ENCODE measurements at places on chromosomes 13 and 19.

DNA sequence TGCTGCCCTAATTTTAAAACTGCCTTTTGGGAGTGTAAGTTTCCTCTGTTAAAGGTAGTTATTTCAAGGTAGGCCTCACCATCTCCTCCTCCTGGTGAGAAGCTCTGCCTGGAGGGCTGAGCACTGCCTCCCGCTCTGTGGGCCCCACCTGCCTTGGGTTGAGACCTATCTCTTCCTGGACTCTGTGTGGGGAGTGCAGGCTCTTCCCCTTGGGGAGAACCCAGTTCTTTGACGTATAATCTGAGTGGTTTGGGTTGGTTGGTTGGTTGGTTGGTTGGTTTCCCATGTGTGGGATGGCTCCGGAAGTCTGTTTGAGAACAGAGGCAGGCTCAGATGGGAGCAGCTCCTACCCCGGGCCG is 39.1 kb downstream of the ACTN4 start:
- DNase-seq, result no peak

- no peak for DNase-seq
These were observed 66.0 kb downstream of the COL4A1 start for GRCh38 chr13:110240943-110241342.

DNA sequence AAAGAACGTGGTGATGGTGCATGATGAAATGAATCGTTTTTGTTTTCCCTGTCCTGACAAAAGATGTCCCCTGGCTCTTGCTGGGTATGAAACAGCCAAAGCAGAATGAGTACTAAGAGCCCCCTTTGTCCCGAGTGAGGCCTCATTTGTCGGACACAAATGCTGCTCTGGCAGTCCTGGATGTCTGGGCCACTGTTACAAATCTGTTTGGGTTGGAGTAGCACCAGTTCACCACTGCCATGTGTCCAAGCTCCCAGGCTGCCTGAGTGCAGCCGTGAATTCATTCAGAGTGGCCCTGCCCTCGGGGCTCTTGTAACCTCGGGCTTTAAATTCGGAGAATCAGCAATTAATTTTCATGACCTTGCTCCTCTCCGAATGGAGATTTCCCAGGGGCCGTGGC is 182.4 kb downstream of the NUFIP1 start:
- no peak for DNase-seq

GRCh38 chr19:41691268-41691970 is 3.3 kb upstream of the CEACAM7 start:
- no peak for DNase-seq

GRCh38 chr19:32537580-32537979 is 43.4 kb upstream of the PDCD5 start:
- no peak for DNase-seq

DNA sequence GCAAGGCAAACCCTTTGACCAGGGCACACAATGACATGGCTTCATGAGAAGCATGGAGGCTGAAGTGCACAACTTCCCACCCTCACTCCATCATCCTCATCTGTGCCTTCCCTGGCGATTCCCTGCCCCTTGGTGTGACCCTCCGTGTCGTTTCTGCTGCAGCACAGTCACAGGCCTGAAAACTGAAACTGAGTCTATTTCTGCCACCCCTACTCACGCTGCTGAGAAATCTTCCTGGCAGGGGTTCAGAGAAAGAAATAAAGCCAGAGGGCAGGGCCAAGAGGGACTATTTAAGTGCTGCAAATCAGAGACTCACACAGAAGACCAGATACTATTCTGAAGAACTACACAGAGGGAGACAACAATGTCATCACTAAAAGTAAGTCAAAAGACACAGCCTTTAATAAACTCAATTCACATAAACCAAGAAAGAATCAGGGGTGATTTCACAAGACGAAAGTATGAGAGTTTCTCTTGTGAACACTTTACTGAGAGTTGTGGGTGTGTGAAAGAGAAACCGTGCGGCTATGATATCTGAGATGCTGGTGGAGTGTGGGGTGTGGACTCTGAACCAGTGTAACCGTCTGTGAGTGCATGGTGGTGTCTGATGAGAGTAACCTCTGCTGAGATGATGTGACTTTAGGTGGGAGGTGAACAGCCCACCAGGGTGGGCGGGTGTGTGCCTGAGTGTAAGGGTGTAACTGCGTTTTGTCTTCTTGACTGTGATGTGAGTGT is 23.5 kb downstream of the LGALS16 start:
- no peak for DNase-seq

GRCh38 chr13:36536546-36536945 is 104.3 kb downstream of the CCNA1 start:
- no peak for DNase-seq

- DNase-seq, result no peak
These were observed 43.5 kb downstream of the LRCH1 start for GRCh38 chr13:46596466-46596865.

DNA sequence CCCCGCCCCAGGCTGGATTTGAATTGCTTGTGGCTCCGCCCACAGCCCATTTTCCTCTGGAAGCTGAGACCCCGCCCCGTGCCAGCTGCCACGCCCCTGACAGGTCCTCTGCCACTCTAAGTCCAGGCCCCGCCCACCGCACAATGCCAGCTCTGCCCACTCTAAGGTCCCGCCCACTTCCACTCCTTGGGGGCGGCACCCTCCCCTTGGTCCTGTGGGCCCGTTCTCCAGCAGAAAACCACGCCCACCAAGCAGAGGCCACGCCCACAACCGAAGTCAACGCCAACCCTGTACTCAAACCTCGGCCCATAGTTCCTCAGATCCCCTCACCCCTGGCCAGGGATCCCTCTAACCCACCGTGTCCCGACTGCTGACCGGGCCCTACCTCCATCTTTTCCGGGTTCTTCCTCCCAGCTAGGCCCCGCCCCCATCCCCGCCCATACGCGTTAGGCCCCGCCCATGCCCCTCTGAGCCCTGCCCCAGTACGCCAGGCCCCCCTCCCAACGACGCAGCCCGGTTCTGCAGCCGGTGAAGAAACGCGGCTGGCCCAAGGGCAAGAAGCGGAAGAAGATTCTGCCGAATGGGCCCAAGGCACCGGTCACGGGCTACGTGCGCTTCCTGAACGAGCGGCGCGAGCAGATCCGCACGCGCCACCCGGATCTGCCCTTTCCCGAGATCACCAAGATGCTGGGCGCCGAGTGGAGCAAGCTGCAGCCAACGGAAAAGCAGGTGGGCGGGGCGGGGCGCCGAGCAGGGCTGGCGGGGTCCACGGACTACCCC is 1.3 kb downstream of the HMG20B start:
- DNase-seq, result peak; percentile 54

DNA sequence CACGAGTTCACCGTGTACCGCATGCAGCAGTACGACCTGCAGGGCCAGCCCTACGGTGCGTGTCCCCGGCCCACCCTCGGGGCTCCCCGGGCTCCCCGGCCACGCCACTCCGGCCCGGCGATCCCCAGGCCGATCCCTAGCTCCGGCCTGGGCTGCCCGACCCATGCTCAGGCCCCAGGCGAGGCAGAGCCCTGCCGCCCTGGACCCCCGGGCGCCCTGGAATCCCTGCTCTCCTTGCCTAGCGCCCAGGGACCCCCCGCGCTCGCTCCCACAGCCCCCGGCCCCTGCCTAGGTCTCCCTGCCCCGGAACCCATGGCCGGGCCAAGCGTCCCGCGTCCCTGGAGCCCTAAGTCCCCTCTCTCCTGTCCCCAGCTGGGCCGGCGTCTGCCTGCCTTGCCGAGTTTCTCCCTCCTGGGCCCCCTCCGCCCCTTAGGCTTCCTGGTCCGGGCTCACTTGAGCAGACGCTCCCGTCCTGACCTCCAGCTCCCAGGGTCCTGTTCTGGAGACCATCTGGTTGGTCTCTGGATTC is 494 bp downstream of the NCLN start:
- DNase-seq, result no peak

GRCh38 chr19:48400018-48400742 is 6.7 kb downstream of the GRIN2D start:
- DNase-seq, result no peak

DNA sequence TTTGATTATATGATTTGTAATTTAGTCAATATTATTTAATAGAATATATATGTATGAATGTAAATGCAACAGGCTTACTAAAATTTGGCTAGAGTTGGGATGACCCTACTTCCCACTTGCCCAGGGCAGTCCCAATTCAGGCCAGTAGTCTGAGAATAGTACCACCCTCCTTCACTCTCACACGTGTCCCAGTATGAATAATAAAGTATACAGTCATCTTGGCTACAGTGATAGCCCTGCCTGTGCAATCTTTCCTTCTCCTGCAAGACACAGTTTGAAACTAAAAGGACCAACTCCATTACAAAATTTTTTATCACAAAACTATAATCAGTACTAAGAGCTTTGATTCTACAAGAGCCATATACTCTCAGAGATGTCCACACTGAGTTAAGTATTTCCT is 76.2 kb downstream of the SACS start:
- no peak for DNase-seq

DNA sequence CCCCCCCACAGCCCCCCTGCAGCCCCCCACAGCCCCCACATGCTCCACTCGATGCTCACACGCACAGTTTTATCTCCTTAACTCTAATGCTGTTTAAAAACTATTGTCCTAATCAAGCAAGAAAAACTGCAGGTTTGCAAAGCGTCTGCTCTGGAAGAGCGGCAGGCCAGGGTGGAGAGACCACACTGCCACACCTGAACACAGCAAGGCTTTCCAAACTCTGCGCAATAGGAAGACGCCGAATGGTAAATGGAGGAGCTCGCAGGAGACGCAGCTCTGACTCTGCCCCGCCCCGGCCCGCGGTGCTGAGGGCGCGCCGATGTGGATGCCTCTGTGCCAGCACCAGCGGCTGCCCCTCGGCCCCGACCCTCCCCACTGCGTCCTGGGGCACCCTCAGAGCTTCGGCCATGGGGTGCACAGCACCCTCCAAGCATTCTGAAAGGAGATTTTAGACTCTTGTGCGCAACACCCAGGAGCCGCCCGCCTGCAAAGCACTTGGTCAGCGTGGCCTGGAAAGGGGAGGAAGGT is 32.4 kb downstream of the RASA3 start:
- DNase-seq, result no peak

- DNase-seq, result no peak
These were observed 39.1 kb downstream of the PEPD start for GRCh38 chr19:33482476-33482875.

DNA sequence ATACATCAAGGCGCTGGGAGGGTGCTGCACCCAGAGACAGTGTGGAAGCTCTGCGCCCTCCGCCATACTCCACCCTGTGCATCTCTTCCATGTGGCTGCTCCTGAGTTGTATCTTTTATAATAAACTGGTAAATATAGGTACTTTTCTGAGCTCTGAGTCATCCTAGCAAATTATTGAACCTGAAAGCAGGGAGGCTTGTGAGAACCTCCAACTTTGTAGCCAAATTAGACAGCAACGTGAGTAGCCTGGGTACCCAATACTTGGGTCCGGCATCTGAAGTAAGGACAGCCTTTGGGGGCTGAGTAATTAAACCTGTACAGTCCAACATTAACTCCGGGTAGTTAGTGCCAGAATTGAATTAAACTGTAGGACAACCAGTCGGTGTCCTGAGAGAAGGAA is 57.4 kb downstream of the RUBCNL start:
- no peak for DNase-seq

GRCh38 chr19:48085904-48086864 is 24.4 kb downstream of the PLA2G4C start:
- no peak for DNase-seq

DNA sequence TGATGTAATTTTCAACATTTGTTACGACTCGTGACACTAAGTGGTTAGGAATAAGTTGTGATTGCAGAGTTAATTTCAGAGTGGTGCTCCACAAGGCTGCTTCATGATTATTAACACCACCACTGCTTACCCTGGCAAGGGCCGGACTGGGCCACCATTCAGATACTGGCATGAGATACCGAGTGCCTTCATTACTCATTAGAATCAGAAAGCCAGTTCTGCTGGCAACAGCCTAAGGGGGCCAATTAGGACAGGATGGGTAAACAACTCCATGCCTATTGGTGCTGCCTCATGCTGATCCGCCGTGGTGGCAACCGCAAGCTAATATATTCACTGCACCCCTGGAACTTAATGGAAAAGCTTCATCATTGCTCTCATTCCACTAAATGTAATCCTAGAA is 575.1 kb downstream of the EFNB2 start:
- DNase-seq, result no peak

GRCh38 chr13:98820300-98820699 is 67.8 kb upstream of the SLC15A1 start:
- DNase-seq, result no peak

DNA sequence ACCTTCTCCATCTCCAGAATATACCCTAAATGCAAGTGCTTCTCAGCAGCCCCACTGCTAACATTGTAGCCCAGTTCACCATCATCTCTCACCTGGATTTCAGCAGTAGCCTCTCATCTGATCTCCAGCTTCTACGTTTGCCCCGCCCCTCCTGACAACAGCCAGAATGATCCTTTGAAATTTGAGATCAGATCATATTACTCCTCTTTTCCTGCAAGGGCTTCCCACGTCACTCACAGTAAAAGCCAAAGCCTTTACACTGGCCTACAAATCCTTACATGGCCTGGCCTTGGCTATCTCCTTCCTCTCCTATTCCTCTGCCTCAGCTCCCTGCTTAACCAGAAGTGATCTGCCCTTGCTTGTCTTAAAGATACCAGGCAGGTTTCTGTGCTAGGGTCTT is 94.3 kb upstream of the NBEA start:
- no peak for DNase-seq

- no peak for DNase-seq
These were observed 870 bp upstream of the UNC13A start for GRCh38 chr19:17688853-17689595.

- no peak for DNase-seq
These were observed 235.9 kb downstream of the PCDH20 start for GRCh38 chr13:61179741-61180140.

DNA sequence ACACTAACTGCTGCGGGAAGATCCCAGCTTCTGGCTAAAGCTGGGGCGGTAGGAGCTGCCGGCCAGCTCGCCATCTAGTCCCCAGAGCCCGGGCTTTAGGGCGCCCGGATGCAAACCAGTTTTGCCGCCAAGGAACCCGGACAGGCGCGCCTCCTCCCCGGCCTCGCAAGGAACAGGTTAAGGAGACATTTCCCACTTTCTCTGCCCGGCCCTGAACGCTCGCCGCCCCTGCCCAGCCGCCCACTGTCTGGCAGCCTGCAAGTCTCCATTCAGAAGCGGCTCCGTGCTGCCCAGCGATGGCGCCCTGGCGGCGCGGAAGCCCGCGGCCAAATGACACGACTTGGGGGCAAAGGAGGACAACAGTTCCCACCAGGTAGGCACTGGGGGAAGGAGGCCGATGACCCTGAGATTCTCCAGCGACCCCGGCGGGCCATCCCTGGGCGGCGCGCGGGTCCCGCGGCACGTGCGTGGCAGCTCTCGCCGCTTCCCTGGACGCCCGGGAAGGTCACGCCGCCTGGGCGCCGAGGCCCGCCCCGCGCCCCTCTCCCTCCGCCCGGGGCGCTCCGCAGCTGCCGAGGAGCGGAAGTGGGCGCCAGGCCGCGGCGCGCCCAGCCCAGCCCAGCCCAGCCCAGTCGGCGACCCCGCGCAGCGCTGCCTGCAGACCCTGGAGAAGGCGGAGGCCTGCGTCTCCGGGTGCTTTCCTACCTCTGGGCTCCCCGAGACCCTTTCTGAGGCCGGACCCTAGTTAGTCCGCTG is 42.2 kb upstream of the HNRNPA1L2 start:
- DNase-seq, result no peak

- no peak for DNase-seq
These were observed 1971.4 kb downstream of the OLFM4 start for GRCh38 chr13:55000043-55000442.
